Osteocyte (in vitro differentiated cells): ENCODE measurements at places on chromosomes 3 and 15. TPM values are rescaled to one million over a fixed set of nuclear protein-coding genes. Genes with fewer than 3 reads are reported as not detected.

The FEM1B gene
- total RNA-seq = 71.1 and 71.5 TPM in 2 replicates

DNA sequence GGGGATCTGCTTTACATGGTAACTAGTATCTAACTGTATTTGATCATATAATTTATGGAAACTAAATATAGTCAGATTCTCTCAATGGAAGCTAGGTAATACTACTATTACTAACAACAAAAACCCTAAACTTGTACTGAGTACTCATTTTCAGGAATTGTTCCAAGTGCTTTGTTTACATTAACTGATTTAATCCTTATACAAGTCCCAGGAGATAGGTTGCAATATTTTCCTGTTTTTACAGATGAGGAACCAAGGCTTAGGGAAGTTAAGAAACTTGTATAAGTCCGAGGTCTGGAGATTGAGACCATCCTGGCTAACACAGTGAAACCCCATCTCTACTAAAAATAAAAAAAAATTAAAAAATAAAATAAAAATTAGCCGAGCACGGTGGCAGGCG, 7.5 kb upstream of the MTHFS start:
- H3K27ac ChIP-seq = no peak overlapping the region
- no peak for DNase-seq
- H3K36me3 ChIP-seq = peaks cover 3% of the 10 kb centered on the region

- H3K36me3 ChIP-seq = no peaks in the 10 kb centered on the region
- H3K4me3 ChIP-seq = no peak overlapping the region
- H3K4me1 ChIP-seq = peaks cover 25% of the 10 kb centered on the region
- no peaks in the 10 kb centered on the region for H3K27me3 ChIP-seq
Observed at GRCh38 chr15:88617790-88618189, 3.4 kb upstream of the AEN start.

- H3K27ac ChIP-seq = no peak overlapping the region
- no peak overlapping the region for H3K4me3 ChIP-seq
- no peak for DNase-seq
- peaks cover 22% of the 10 kb centered on the region for H3K27me3 ChIP-seq
Observed at GRCh38 chr3:57157545-57157944, 7.6 kb downstream of the IL17RD start.

DNA sequence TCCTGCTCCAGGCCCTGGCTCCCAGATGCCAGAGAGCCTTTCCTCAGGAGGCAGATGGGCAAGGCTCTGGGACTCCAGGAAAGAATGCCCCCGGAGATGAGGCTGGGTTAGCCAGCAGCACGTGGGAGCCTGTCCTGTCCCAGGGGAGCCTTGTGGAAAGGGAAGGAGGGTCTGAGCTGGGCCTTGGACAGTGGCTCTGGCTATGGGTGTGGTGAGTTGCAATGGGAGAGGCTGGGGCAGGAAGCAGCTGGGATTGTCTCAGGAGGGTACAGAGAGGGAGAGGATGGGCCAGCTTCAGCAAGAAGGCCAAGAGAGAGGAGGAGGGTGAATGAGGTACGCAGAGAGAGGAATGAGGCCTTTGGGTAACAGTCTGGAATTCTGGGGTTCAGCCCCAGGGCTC, 17.4 kb upstream of the CACNA2D2 start:
- H3K4me3 ChIP-seq = no peak overlapping the region
- H3K27ac ChIP-seq = no peak overlapping the region
- H3K27me3 ChIP-seq = peaks cover 31% of the 10 kb centered on the region

The SEC11A gene
- 201 and 202 TPM in 2 replicates for total RNA-seq

- peaks cover 24% of the 10 kb centered on the region for H3K4me1 ChIP-seq
- no peak overlapping the region for H3K27ac ChIP-seq
- peaks cover 2% of the 10 kb centered on the region for H3K36me3 ChIP-seq
- H3K4me3 ChIP-seq = no peak overlapping the region
Observed at GRCh38 chr15:35603301-35603700, 57.3 kb upstream of the DPH6 start.

GRCh38 chr3:25678581-25678980, 13.9 kb upstream of the TOP2B start:
- DNase-seq = no peak
- H3K36me3 ChIP-seq = no peaks in the 10 kb centered on the region
- H3K4me1 ChIP-seq = peaks cover 7% of the 10 kb centered on the region

- DNase-seq = no peak
- no peak overlapping the region for H3K4me3 ChIP-seq
- H3K36me3 ChIP-seq = no peaks in the 10 kb centered on the region
- no peaks in the 10 kb centered on the region for H3K27me3 ChIP-seq
Observed at GRCh38 chr15:38207621-38208020, 45.0 kb upstream of the SPRED1 start.

The OR5H15 gene
- not detected in 2 replicates for total RNA-seq
